ENCODE measurements at places on chromosomes 6 and 20. TPM values are rescaled to one million over a fixed set of nuclear protein-coding genes. Genes with fewer than 3 reads are reported as not detected.

GRCh38 chr6:84801250-84801649, 36.9 kb upstream of the TBX18 start:
- DNase-seq: no peak

DNA sequence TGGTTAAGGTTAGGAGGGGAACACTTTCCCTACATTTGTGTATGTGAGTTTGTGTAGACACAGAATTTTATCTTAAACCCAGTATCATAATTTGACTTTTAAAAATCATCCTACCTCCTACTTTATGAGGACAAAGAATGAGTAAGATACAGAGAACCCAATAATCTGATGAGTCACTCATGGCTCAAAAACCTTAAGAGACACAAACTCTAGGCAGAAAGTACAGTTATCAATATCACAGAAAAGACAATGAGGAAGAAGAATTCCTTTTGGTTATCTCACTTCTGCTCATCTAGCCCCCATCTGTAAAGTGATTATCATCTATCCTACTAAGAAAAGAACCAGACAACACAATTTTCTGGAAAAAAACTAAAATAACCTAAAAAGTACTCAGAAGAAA, 87.7 kb downstream of the EPB41L2 start:
- no peak for DNase-seq

Gene SLC4A11
- 22.7 TPM for total RNA-seq

DNA sequence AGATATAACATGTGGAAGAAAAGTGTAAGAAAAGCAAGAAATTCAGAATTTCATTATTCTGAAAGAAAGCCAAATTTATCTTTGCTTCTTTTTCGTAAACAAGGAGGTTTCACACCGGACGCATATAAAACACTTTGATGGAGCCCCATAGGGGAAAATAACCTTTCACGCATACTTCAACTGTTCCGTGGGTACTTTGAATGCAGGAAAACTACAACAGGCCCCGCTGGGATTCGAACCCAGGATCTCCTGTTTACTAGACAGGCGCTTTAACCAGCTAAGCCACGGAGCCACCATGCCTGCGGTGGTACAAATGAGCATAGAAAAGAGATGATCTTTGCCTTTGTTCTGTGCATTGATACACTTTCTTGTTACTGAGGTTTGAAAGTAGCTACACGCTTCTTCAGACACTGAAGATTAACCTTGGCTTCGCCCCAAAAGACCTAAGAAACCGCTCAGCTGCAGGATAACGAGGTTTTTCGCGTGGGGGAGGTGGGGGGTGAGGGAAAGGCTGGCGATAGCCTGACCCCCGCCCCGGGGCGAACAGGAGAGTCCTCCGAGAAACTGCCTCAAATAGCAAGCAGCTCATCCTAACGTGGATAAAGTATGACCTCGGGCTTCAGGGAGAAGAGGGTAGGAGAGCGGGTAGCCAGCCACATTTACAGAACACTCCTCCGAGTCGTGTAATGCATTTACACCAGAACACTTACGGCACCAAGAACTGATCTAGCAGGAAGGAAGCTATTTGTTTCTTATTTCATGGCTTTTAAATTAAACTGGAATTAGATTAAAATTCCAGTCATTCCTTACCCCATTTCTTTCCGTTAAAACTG, 5.3 kb upstream of the HMGN4 start:
- DNase-seq: peak; percentile 83

GRCh38 chr6:21871831-21872230, 278.3 kb downstream of the SOX4 start:
- DNase-seq: no peak

GRCh38 chr6:20432692-20433091, 31.0 kb downstream of the E2F3 start:
- no peak for DNase-seq

DNA sequence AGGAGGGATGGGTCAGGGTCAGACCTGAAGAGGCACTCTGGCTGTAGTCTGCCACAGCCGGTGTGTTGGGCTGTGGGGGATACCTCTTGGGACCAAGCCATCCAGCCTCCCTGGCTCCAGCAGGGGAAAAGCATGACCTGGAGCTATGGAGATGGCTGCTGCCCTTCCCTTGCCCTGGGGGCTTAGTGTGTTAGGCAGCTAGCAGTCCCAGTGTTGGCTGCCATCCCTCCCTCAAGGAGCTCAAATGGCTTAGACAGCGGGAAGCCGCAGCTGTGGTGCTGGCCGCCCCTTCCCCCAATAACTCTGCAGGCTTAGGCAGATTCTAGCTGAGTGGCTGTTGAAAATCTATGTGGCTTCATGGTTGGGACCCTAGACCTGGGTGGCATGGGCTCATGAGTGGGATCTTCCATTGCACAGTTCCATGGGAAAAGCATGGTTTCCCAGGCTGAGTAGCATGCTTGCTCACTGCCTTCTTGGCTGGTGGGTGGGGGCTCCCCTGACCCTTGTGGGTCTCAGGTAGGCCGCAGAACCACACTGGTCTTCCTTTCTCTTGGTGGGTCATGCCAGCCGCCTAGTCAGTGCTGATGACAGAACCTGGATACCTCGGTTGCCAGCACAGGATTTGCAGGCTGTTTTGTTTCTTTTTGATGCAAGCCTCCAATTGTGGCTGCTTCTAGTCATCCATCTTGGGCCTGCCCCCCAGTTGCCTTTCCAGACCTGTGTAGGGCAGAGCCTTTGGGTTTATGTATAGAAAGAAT, 69.0 kb upstream of the AHI1 start:
- no peak for DNase-seq

- no peak for DNase-seq
Observed at GRCh38 chr20:37326666-37327065, 19.3 kb upstream of the SRC start.

- peak; percentile 40 for DNase-seq
Observed at GRCh38 chr6:70310063-70310694, 7.3 kb upstream of the COL9A1 start.

DNA sequence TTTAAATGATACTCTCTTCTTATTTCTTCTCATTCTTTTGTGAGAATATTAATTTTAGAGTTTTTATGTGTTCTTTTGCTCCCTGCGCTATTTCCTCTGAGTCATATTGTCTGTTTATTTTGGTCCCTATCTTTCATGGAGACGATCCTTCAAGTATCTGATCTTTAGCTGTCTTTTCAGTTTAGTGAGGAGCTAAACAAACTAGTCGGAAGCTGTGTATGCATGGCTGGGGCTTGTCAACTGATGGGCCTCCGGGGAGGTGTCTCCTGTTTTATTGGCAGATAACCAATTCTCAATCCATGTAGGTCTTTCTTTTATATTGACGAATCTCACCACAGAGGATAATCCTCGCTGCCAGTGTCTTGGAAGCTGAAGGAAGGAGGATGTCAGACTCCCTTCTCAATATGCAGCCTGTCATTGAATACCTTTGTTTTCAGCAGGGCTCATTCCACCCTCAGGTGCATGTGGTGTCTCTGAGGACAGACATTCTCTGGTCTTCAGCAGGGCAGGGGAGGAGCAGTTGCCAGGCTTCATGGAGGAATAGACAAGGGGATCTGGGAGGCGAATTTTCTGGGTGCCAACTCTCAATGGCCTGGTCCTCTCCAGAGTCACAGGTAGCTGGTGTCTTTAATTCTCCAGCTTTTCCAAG, 64.9 kb downstream of the RNF182 start:
- no peak for DNase-seq

GRCh38 chr6:169533301-169534038, 168.4 kb downstream of the WDR27 start:
- no peak for DNase-seq

Gene RNF182
- total RNA-seq: 6.5 TPM

GRCh38 chr20:21100578-21101452, 5.3 kb downstream of the LINC00237 start:
- no peak for DNase-seq

DNA sequence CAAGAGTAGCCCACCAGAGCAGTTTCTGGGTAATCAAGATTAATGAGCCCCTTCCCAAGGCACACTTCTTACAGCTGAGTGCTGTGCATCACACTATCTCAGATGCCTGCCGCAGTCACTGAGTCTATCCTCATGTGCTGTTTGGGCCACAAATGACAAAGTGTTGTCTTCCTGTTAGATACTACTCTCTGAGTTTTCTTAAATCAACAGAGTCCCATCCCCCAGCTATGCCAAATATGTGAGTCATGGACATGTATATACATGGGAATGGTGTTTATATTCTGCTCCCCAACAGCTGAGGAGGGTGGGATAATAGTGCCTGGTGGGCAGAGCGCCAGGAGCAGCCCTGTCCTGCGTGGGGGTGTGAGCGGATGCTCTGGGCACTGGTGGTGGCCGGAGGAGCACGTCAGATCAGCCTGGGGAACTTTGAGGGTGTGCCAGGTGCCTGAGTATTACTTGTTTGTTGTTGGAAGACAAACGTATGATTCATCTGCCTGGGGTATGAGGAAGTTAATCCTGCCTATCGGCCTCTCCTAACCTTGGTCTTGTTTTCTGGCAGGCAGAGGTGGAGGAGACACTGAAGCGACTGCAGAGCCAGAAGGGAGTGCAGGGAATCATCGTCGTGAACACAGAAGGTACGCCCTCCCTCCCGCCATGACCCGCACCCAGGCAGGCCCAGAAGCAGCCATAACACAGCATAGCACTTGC, 9.6 kb downstream of the DYNLRB1 start:
- DNase-seq: peak; percentile 93

DNA sequence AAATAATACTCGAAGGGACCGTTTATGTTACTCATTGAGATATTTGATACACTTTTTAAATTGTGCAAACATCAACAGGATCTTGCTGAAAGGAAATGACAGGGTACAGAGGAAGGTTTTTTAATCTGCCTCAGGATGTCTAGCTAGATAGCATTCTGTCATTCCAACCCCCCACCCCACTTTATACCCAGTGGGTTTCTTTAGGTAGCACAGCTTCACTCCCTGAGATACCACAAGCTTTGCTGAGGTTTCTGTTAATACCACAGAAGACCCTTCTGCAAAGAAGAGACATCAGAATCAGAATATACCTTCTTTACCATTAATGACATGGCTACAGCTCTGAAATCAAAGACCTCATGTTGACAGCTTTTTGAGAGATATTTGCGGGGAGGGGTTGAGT, 1.3 kb downstream of the PHACTR2 start:
- no peak for DNase-seq

DNA sequence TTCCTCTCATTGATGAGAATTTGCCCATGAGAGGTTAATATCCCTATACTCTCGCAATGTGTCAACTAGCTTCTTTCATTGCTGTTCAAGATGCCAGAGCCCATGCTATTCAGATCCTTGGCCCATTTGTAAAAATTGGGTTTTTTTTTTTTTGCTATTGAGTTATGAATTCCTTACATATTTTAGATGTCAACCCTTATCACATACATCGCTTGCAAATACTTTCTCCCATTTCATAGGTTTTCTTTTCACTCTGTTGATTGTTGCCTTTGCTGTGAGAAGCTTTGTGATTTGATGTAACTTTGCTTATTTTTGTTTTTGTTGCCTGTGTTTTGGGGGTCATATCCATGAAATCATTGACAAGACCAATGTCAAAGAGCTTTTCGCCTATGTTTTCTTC, 32.2 kb upstream of the IPCEF1 start:
- no peak for DNase-seq

- no peak for DNase-seq
Observed at GRCh38 chr6:151679081-151679480, 128.4 kb upstream of the ESR1 start.

DNA sequence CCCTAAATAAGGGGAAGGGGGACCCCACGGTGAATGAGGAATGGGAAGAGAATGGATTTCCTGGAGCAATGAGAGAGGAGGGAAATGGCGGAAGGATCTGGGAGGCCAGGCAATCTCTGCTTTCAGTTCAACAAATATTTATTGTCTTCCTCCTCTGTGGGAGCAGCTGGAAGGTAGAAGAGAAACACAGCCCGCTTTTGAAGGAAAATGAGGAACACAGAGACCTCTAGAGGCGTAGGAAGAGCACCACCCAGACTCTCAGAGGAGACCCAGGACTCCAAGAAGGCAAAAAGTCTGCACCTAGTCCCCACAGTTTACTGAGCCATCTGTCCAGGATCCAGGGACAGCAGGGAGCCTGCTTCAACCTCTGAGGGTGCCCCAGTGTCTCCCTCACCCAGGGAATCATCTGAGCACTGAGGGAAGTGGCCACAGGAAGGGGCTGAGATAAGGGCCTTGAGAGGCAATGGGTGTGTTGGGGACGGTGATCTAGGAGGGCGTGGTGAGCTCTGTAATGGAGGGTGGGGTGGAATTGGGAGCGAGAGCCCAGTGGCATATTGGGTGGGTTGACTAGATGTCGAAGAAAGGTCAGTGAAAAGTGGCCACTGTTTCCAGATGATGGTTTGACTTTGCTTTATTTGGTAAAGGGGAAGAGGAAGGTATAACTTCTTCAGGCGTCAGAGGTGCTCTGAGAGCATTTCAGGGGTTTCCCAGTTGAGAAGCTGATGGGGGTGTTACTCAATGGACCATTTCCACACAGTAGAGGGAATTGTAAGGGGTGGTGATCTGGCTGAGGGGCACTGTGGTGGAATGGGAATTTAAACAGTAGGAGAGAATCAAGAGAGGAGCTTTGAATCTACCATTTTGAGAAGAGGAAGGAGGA, 610 bp downstream of the PSORS1C1 start:
- peak; percentile 58 for DNase-seq

Gene TMEM217
- 0.98 TPM for total RNA-seq

Gene DUSP15
- not detected for total RNA-seq

Gene POU5F1
- total RNA-seq: 1.9 TPM

Gene IL17A
- total RNA-seq: not detected

DNA sequence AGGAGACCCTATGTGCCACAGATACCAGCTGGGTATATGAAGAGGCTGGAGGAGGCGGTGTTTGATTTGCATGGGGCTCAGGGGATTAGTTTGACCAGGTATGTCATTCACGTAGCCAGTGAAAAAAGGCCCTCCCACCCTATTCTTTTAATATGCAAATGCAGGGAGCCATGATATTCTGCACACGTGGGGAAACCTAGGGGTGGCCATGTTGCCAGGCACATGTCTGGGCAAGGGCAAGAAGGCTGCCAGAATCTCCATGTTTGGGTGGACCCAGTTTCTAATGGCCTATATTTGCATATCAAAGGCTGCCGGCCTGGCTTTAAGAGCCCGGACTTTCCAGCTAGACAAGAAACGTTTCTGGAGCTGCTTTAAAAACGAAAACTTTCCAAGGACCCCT, 60.4 kb downstream of the SOX4 start:
- no peak for DNase-seq

Gene ZNF292
- total RNA-seq: 35.3 TPM

GRCh38 chr6:82902290-82902689, 163.4 kb downstream of the UBE3D start:
- DNase-seq: no peak

GRCh38 chr6:147742440-147742839, 233.9 kb downstream of the SAMD5 start:
- DNase-seq: no peak

GRCh38 chr6:152129691-152130151, 322.2 kb downstream of the ESR1 start:
- no peak for DNase-seq

- no peak for DNase-seq
Observed at GRCh38 chr6:105220186-105220585, 40.4 kb upstream of the POPDC3 start.

Gene KCNK17
- not detected for total RNA-seq
